Activated CD4-positive, alpha-beta T cell treated with anti-CD3 and anti-CD28 coated beads, Interleukin-10, Interleukin-2, amounts not matched to agents 100 ng/mL and 50 ng/mL, durations not matched to agents 16 hours and 8 hours (primary cell): ENCODE measurements at places on chromosomes 16 and 17.

DNA sequence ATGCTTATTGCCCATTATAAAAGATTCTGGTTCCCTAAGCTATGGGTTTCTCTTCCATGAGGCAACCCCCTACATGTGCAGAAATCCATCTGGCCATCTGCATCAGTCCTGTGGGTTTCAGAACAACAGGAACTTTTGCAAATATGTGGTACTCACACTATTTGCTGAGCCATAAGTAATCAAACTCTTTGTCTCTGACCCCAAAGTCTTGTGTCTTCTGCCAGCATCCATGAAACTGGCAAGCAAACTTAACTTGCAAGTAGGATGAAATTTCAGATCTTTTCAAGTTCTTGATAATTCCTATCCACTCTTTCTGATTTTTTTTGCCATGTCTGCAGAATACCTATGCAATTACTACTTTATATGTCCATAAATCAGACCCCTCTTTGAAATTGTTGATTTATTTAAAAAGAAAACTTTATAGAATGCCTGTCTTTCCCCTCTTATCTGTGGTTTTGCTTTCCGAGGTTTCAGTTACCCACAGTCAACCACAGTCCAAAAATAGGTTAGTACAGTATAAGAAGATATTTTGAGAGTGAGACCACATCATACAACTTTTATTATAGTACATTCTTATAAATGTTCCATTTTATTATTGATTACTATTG, 158.4 kb upstream of the IRX3 start:
- DNase-seq, result no peak

DNA sequence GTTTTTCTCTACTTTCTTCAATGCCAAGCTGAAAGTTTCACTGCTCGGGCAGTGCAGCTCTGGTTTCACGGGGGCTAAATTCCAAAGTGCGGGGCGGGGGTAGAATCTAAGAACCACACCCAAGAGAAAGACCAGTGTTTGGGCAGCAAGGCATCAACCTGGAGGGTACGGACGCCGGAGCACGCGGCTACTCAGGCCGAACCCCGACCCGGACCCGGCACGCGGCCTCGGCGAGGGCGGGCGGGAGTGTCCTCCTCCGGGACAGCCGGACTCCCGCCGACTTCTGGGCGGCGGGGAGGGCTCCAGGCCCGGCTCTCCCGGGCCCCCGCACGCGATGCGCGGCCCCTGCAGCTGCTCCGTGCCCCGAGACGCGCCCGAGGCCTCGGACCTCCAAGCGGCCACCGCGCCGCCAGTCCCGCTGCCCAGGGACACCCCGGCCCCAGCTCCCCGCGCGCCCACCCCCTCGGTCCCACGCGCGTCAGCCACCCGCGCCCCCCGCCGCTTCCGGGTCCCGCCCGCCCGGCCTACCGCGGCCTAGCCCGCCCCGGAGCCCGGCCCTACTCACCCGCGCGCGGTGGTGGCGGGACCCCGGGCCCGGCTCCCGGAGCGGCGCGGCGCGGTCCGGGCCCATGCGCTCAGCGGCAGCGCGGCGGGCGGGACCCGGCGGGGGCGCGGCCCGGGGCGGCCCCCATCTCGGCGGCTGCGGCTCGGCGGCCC, 561 bp downstream of the AXIN1 start:
- no peak for DNase-seq

GRCh38 chr17:73111386-73111785, 18.9 kb upstream of the SLC39A11 start:
- DNase-seq, result no peak

DNA sequence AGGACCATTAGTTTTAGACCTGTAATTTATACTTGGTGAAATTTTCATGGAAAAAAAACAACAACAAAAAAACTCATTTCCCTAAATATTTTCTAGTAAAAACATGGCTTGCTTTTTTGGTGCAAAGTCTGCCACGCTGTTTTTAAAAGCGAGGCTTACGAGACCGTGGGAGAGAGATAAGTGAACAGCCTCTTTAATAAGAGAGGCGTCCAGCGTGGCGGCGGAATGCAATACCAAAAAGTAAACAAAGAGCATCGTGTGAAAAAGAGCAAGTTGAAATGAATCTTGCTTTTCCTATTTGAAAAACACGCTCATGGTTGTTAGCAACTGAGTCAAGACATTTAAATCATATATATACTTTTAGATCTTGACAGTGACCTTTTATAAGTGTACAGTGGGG, 10.5 kb upstream of the MSI2 start:
- DNase-seq, result no peak

DNA sequence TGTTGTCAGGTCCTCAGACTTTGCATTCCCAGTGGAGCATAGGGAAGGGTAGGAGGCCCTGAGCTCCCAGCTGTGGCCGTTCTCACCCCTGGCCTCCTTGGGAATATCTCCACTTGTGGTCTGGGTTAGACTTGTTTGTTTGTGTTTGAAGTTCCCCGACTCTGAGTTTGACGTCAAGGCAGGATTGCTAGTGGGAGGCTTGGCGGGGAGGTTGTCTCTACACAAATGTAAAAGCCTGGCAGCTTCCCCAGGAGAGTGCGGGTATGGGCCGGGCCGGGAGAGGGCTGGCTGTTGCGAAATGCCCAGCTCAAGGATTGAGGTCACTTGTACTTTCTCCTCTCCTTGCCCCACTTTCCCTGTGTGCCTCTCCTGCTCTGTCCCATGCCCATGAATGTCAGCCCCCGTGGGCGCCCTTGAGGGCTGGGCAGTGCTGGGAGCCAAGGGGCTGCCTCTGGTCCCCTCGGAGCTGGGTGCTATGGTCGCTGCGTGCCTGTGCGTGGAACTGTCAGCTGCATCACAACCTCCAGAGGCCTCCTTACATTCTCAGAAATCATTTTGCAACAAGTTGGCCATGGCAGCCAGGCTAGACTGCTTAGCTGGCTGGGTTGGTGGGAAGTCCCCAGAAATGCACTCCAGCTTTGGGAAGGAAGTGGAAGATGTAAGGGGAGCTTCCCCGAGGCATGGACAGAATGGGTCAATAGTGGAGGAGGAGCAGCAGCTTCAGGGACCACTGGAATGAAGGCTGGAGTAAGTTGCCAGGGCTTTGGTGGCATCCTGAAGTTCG, 84.3 kb downstream of the KSR1 start:
- no peak for DNase-seq

GRCh38 chr17:60941571-60941970, 263.9 kb downstream of the BCAS3 start:
- no peak for DNase-seq

DNA sequence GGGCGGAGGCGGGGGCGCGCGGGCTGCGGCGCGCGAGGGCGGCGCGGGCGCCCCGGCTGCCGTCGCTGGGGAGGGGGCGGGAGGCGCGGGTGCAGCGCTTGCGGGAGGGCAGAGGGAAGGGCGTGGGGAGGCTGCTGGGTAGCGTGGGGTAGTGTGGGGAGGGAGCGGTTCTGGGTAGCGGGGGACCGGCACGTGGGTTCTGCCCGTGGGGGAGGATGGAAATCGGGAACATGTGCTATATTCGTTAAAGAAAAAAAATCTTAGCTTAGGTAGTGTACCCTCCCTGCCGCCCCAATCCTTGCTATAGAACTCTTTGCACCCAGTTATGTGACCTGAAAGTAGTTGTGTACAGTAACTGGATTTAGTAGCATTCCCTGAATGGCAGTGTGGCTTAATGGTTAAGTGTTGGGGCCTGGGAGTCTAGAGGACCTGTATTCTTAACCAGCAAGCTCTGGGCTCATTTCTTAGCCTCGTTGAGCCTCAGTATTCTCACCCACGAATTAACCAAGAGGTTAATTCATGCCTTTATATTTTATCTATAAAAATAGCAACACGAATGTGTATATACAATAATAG, 646 bp downstream of the RABEP1 start:
- peak; percentile 46 for DNase-seq

- peak; percentile 97 for DNase-seq
Observed at GRCh38 chr16:1677942-1678499, at the start of gene JPT2. JPT2 (plus strand) TSS chr16:1678279; CDS start chr16:1678313, 34 bp downstream.

GRCh38 chr16:4021070-4021779, 95.0 kb downstream of the ADCY9 start:
- DNase-seq, result no peak

GRCh38 chr17:9760266-9760665, 31.1 kb downstream of the DHRS7C start:
- DNase-seq, result peak; percentile 37

DNA sequence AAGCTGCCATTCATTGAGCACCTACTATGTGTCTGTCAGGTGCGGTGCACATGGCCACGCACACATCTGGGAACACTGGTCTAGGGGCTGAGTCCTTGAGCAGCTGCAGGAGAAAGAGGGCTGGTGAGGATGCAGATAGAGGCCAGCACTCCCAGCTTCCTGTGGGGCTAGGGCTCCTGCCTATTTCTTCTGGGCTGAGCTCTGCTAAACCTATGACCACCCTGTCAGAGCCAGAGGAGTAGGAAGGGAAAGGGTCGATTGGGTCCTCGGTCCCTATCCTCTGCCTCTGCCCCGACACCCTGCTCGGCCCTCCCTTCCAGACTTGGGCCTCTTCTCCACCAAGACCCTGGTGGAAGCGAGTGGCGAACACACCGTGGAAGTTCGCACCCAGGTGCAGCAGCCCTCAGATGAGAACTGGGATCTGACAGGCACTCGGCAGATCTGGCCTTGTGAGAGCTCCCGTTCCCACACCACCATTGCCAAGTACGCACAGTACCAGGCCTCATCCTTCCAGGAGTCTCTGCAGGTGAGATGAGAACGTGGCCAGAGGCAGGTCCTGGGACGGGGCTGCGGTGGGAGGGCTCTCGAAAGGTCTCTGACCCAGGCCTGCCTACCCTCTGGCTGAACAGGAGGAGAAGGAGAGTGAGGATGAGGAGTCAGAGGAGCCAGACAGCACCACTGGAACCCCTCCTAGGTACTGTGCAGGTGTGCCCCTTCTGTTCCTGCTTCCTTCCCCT, 4.0 kb upstream of the TMEM88 start:
- no peak for DNase-seq

DNA sequence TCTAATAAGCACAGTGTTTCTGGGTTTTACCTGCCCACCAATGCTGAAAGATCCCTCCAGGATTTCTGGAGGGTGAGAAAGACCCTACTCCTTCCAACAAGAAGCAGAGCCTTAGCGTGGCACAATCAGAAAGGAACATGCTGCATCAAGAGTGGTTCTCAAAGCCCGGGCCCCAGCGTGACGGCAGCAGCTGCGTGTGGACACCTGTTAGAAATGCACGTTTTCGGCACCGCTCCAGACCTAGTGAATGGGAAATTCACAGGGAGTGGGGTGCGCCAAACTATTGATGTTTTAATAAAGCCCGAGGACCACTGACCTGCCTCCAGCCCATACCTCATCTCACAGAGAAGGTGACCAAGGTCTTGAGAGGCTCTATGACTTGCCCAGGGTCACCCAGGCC, 55.8 kb downstream of the PECAM1 start:
- DNase-seq, result no peak

- DNase-seq, result no peak
Observed at GRCh38 chr17:40315206-40315605, 6.2 kb downstream of the RARA start.
